ENCODE measurements at places on chromosomes 7 and 10.

- DNase-seq, result no peak
- no peak overlapping the region for H3K27ac ChIP-seq
- no peak overlapping the region for H3K4me3 ChIP-seq
- H3K36me3 ChIP-seq, result no peaks in the 10 kb centered on the region
- peaks cover 3% of the 10 kb centered on the region for H3K4me1 ChIP-seq
These were observed 153.2 kb upstream of the LYZL2 start for GRCh38 chr10:30782537-30783461.

DNA sequence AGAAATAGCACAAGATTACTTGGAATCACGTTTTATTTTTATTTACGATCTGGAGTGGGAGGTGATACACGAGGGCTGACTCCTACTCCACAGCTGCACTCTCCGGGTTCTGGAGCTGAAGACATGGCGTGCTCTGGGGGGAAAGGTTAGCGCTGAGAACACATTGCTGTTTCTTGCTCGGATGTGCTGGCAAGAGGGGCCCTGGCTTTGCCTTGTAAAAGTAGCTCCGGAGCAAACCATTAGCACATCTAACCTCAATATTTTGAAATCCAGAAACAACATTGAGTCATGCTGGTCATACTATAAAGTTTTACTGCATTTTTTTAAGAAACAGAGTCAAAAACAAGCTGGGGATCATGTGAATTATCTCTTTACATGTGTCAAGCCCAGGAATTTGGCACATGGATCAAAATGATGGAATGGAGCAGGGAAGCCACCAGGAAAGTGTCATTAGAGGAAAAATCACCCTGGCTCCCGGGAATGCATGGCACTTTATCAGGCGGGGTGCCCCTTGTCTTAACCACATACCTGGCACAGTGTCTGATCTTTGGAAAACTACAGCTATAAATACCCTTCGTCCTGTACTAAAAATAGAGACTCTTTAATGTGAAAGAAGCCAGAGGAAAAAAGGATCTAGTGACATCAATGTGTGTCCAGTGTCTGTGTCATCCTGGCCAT lies 31.6 kb upstream of the LYZL1 start:
- H3K4me3 ChIP-seq, result no peak overlapping the region
- no peak overlapping the region for H3K27ac ChIP-seq
- no peaks in the 10 kb centered on the region for H3K36me3 ChIP-seq
- peaks cover 12% of the 10 kb centered on the region for H3K27me3 ChIP-seq

DNA sequence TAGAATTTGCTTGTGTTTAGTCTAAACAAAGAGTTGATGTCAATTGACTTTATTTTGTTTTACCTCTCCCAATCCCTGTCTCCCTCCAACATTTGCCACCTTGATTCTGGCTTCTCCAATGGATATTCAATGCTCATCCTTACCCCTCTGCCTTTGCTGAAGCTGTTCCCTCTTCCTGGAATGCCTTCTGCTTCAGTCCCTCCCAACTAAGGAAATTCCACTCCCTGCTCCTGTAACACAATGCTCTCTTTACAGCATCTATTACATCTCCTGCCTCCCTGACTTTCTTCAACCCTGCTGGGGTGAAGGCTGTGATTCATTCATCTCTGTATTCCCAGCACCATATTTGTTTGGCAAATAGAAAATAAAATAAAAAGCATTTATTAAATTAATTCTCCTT lies 34.5 kb upstream of the TAC1 start:
- no peak for DNase-seq
- H3K4me1 ChIP-seq, result no peaks in the 10 kb centered on the region

DNA sequence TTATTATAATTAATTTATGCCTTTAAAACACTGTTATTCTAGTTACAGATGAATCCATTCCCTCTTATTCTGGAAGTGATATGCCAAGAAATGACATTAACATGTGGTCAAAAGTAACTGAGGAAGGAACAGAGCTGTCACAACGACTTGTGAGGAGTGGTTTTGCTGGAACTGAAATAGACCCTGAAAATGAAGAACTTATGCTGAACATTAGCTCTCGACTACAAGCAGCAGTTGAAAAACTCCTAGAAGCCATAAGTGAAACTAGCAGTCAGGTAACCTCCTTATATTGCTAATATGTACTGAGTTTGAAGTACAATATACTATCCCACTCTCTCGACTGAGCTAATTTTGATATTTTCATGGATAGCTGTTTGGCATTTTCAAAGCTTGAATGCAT lies 81.6 kb downstream of the CYP51A1 start:
- DNase-seq, result no peak
- peaks cover 14% of the 10 kb centered on the region for H3K4me1 ChIP-seq
- no peak overlapping the region for H3K4me3 ChIP-seq
- H3K36me3 ChIP-seq, result peaks cover 24% of the 10 kb centered on the region

GRCh38 chr7:111107579-111107978 lies 16.7 kb downstream of the LRRN3 start:
- H3K27me3 ChIP-seq, result no peaks in the 10 kb centered on the region
- no peak for DNase-seq
- H3K27ac ChIP-seq, result no peak overlapping the region
- no peak overlapping the region for H3K4me3 ChIP-seq

DNA sequence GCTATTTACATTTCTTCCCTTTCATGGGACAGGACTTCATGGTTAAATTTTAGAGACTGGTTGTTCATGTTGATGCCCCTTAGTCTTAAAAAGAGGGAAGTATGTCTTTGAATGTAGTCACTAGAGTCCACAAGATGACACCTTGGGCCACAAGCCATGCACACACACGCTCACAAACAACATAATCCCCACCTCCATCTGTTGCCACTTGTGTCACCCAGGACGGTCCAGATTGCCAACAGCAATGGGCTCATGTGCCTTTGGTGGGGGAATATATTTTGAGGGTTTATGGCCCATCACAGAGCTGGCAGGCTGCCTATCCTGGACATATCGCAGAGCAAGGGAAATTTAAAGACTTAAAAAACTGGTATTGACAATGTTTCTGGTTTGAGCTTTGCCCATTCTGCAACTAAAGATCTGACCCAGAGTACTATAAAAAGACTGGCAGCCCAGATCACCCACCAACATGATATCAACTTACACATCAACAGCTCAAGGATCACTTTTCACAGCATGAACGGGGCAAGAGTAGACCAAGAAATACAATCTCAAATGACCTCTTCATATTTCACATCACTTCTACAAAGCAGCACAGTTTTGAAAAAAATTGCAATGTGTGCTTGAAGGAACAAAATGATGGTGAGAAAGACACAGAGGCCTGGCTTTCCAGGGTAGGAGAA lies 50.5 kb downstream of the STRA8 start:
- H3K27me3 ChIP-seq, result no peaks in the 10 kb centered on the region
- H3K4me3 ChIP-seq, result no peak overlapping the region
- H3K27ac ChIP-seq, result no peak overlapping the region
- no peaks in the 10 kb centered on the region for H3K36me3 ChIP-seq
- DNase-seq, result no peak

- H3K27me3 ChIP-seq, result no peaks in the 10 kb centered on the region
- no peak for DNase-seq
- peaks cover 17% of the 10 kb centered on the region for H3K4me1 ChIP-seq
- peak overlapping the region; percentile 75 for H3K27ac ChIP-seq
- no peak overlapping the region for H3K4me3 ChIP-seq
These were observed 357.7 kb downstream of the FGFR2 start for GRCh38 chr10:121240556-121240955.

- H3K27ac ChIP-seq, result no peak overlapping the region
- peaks cover 2% of the 10 kb centered on the region for H3K27me3 ChIP-seq
- DNase-seq, result no peak
- H3K4me1 ChIP-seq, result peaks cover 21% of the 10 kb centered on the region
These were observed 6.9 kb downstream of the PFKP start for GRCh38 chr10:3074145-3074665.

GRCh38 chr7:34875481-34875880 lies 161.8 kb downstream of the DPY19L1 start:
- H3K4me1 ChIP-seq, result no peaks in the 10 kb centered on the region
- H3K27ac ChIP-seq, result no peak overlapping the region
- no peak for DNase-seq

GRCh38 chr7:151427705-151428377 lies 12.1 kb downstream of the CRYGN start:
- H3K27ac ChIP-seq, result no peak overlapping the region
- H3K4me1 ChIP-seq, result no peaks in the 10 kb centered on the region
- H3K36me3 ChIP-seq, result no peaks in the 10 kb centered on the region
- no peak overlapping the region for H3K4me3 ChIP-seq

GRCh38 chr7:4098169-4098568 lies 583.9 kb upstream of the FOXK1 start:
- no peaks in the 10 kb centered on the region for H3K4me1 ChIP-seq
- H3K27ac ChIP-seq, result no peak overlapping the region
- no peaks in the 10 kb centered on the region for H3K36me3 ChIP-seq
- no peak for DNase-seq

GRCh38 chr7:86776136-86776535 lies 132.4 kb downstream of the GRM3 start:
- H3K36me3 ChIP-seq, result no peaks in the 10 kb centered on the region
- H3K4me1 ChIP-seq, result no peaks in the 10 kb centered on the region
- no peak overlapping the region for H3K4me3 ChIP-seq
- H3K27ac ChIP-seq, result no peak overlapping the region
- DNase-seq, result no peak
- H3K27me3 ChIP-seq, result no peaks in the 10 kb centered on the region

DNA sequence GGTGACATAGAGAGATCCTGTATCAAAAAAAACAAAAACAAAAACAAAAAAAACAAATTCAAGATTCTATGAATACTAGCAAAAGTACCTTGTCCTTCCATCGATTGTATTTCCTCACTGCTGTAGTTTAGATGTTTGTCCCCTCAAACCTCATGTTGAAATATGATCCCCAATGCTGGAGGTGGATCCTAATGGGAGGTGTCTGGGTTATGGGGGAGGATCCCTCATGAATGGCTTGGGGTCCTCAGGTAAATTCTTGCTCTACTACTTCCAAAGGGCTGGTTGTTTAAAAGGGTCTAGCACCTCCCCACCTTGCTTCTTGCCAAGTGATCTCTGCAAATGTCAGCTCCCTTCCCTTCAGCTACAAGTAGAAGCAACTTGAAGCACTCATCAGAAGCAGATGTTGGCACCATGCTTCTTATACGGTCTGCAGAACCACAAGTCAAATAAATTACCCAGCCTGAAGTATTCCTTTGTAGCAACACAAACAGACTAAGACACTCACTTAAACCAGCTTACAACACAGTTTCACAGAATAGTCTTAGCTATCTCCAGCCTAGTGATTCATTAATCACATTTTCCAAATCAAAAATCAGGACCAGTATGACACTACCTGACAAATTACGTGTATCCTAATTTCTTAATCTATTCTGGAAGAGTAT lies 20.7 kb downstream of the ABI1 start:
- no peak for DNase-seq
- H3K4me1 ChIP-seq, result no peaks in the 10 kb centered on the region
